ENCODE measurements at places on chromosomes 2 and 18. TPM values are rescaled to one million over a fixed set of nuclear protein-coding genes. Genes with fewer than 3 reads are reported as not detected.

The SPATA3 gene
- total RNA-seq = not detected

The STON1 gene
- 13.0 TPM for total RNA-seq

The NTSR2 gene
- total RNA-seq = not detected

The SH3BP4 gene
- total RNA-seq = 8.9 TPM

The SAG gene
- not detected for total RNA-seq

The COL6A3 gene
- total RNA-seq = 365 TPM

The MARCHF7 gene
- 77.2 TPM for total RNA-seq

The TMEM214 gene
- 23.5 TPM for total RNA-seq

The CASP8 gene
- 8.4 TPM for total RNA-seq

The PCARE gene
- under 0.01 TPM for total RNA-seq

The KIAA2012 gene
- under 0.01 TPM for total RNA-seq

The MAB21L4 gene
- total RNA-seq = not detected

The EGR4 gene
- total RNA-seq = not detected

The LHCGR gene
- 4.2 TPM for total RNA-seq

The UGT1A10 gene
- total RNA-seq = not detected

The STAT4 gene
- 2.6 TPM for total RNA-seq

The ALPI gene
- total RNA-seq = not detected

The CDH2 gene
- total RNA-seq = 4.7 TPM

The RAD51AP2 gene
- total RNA-seq = not detected

The OTX1 gene
- total RNA-seq = not detected

The KCNG2 gene
- 0.52 TPM for total RNA-seq

The SP140L gene
- 3.7 TPM for total RNA-seq

The CNTNAP5 gene
- not detected for total RNA-seq

The VSNL1 gene
- 2.1 TPM for total RNA-seq

The GKN1 gene
- not detected for total RNA-seq

The SP9 gene
- not detected for total RNA-seq

The SCN1A gene
- under 0.01 TPM for total RNA-seq

The GPR45 gene
- not detected for total RNA-seq

The DNAH6 gene
- total RNA-seq = 1.0 TPM

The RESP18 gene
- total RNA-seq = not detected

The IL36RN gene
- total RNA-seq = not detected

The SLC5A7 gene
- total RNA-seq = under 0.01 TPM

Data from skeletal muscle tissue (tissue), 5 donors.